ENCODE measurements at places on chromosomes 7 and 10.

- DNase-seq = no peak
Observed at GRCh38 chr7:97081521-97082300, 35.8 kb upstream of the SDHAF3 start.

DNA sequence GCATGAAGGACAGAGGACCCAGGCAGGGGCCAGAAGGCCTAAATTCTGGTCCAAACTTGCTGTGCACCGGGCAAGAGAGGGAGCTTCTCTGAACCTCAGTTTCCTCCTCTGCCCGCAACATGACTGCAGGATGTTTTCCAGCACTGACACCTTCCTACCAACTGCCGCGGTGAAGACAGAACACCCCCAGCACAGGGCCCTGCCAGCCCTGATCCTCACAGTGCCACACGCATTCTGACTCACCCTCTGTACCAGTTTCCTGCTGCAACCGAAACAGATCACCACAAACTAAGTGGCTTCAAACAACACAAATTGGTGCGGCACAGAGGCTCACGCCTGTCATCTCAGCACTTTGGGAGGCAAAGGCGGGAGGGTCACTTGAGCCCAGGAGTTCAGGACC is 18.1 kb downstream of the MAD1L1 start:
- DNase-seq = no peak

- no peak for DNase-seq
Observed at GRCh38 chr10:31822150-31822549, 106.5 kb downstream of the ARHGAP12 start.

GRCh38 chr10:49056356-49056755 is 59.0 kb downstream of the VSTM4 start:
- DNase-seq = no peak

DNA sequence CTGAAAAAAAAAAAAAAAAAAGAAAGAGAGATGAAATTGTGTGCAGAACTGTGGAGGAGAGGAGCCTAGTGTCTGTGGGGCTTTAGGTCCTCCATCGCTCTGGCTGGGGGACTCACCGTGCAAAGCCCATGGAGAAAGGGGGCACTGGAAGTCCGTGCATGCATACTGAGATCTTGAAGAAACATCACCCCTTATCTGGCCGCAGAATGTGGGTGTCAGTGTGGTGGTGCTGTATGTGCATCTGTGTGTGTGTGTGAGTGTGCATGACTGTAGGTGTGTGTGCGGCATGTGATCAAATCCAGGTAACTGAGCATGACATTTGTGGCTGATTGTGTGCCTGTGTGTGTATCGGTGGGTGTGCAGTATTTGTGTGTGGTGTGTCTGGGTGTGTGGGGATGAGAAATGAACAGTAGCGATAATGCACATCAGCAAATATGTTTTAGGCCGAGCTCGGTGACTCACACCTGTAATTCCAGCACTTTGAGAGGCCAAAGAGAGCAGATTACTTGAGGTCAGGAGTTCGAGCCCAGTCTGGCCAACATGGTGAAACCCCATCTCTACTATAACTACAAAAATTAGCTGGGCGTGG is 8.8 kb upstream of the CLDN3 start:
- no peak for DNase-seq

DNA sequence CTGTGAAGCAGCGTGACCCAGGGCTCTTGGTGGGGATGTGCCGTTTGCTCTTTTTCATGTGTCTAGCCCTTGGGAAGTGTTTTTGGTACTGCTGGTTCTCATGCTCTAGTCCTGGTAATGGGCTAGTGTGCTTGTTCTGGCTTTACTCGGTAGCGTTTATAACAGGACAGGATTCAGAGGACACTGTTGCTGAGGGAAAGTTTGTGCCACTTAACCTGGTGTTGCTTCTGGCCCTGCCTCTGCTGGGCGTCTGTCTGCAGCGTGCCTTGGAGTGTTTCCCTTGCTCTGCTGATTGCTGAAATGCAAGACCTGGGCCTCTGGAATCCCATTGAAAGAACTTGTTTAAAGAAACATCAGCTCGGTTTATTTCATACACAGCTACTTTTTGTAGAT is 35.0 kb downstream of the INPP5A start:
- no peak for DNase-seq

- no peak for DNase-seq
Observed at GRCh38 chr10:127798111-127798510, 61.1 kb downstream of the FOXI2 start.

DNA sequence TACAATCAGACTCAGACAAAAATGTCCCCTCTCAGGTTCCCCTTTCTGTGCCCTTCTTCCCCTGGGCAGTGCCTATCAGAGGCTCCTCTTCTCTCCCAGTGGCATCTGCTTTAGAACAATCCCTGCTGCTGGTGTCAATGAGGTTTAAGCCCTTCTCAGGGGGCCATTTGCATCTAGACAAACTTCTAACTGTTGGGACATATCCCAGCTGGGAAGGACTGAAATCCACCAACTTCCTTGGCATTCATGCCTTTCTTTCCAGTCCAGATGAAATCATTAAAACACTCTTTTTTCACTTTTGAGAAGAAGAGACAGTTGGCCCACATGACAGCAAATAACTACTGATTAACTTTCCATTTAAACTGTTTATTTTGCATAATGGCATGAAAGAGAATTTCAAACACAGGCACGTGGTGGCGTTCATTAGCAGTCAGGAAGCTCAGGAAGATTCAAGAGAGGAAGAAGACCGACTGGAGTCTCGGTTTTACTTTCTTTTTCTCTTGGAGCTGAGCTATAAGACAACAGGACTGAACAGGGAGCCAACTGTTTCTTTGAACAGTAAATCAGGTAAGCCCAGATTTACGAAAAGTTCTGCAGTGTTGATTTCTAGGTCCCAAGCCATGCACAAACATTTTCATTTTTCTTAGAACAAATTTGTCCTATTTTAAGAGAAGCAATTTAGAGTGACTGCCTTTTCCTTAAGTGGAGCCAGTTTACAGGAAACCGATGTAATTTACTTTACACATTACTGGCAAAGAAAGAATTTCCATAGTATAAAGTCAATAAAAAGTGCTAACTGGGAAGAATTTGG is at the start of gene GIMAP2:
TSS of gene GIMAP2 (plus strand) at position 488 of the 811 bp plus-strand sequence. CDS start 1,354 bp downstream, outside the sequence.
- DNase-seq = no peak

GRCh38 chr7:96654630-96655188 is 54.9 kb downstream of the SEM1 start:
- DNase-seq = no peak

DNA sequence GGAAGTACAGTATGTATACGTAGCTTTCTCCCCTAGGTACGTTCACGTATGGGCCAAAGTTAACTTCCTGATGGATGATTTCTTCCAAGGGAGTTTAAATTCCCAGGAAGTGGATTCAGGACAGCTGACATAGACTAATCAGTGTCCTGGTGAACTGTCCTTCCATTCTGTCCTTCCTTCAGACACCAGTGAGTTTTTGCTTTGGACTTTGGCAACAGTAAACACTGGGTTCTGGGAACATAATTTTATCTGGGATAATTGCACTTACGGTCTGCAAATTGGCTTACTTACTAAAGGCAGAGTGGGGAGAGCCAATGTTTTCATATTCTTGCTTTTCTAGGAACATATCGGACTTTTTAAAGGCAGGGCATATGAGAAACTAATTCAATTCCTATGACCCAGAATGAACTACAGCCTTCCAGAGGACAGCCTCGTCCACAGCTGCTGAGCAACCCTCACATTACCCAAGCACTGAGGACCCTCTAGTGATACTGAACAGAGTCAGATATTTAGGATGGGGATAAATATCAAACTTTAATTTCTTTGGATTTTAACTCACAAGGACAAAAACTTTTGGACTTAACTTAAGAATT is 97.9 kb downstream of the RAB18 start:
- no peak for DNase-seq

GRCh38 chr10:78761311-78761781 is 307.4 kb upstream of the ZMIZ1 start:
- no peak for DNase-seq

- DNase-seq = no peak
Observed at GRCh38 chr10:10598297-10598696, 419.4 kb upstream of the CELF2 start.

DNA sequence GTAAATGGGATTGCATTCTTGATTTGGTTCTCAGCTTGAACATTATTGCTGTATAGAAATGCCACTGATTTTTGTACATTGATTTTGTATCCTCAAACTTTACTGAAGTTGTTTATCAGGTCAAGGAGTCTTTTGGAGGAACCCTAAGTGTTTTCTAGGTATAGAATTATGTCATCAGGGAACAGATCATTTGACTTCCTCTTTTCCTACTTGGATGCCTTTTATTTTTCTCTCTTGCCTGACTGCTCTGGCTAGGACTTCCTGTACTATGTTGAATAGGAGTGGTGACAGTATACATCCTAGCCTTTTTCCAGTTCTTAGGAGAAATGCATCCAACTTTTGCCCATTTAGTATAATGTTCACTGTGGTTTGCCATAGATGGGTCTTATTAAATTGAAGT is 48.8 kb downstream of the ANXA8 start:
- no peak for DNase-seq

- no peak for DNase-seq
Observed at GRCh38 chr7:8601121-8601520, 167.7 kb downstream of the NXPH1 start.

GRCh38 chr10:99612167-99612831 is 7.9 kb downstream of the SLC25A28 start:
- DNase-seq = no peak

GRCh38 chr7:22301790-22302189 is 55.2 kb downstream of the RAPGEF5 start:
- DNase-seq = no peak

DNA sequence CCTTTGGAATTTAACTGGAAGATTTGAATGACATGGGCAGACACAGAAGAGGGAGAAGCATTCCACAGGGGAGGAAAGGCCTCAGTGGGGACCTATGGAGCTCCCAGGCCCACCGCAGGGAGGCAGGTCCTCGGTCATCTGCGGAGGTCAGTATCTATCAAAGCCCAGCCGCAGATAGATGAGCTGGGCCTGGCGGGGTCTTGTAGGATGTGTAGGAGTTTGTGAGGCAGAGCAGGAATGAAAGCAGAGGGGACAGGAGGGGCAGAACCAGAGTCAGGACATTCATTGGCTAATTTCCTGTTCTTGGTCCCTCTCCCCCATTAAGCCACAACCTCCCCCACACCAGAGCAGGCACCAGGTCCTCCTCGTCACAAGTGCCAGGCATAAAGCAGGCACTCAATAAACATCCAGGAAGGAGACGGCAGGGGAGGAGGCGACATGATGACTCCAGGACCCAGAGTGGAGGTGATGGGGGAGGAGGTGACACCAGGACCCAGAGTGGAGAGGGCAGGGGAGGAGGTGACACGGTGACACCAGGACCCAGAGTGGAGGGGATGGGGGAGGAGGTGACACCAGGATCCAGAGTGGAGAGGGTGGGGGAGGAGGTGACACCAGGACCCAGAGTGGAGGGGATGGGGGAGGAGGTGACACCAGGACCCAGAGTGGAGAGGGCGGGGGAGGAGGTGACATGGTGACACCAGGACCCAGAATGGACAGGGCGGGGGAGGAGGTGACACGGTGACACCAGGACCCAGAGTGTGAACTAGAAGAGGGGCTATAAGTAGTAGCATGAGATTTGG is 83.7 kb upstream of the PDGFA start:
- no peak for DNase-seq

DNA sequence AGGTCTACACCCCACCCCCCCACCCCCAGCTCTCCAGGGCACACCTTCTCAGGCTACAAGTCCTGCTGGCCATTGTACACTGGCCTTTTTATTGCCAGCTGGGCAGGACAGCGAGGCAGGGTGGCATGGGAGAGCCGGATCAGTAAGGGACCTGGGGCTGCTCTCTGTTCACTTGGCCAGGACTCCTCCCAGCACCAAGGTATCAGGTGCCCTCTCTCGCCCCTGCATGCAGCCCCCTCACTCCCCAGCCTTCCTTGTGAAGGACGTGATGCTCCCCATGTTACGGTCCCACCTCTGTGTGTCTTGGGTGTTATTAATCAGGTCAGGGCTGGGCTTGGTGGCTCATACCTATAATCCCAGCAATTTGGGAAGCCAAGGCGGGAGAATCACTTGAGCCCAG is 26.3 kb downstream of the PODXL start:
- no peak for DNase-seq

GRCh38 chr10:1374511-1375345 is 318.5 kb downstream of the WDR37 start:
- no peak for DNase-seq

DNA sequence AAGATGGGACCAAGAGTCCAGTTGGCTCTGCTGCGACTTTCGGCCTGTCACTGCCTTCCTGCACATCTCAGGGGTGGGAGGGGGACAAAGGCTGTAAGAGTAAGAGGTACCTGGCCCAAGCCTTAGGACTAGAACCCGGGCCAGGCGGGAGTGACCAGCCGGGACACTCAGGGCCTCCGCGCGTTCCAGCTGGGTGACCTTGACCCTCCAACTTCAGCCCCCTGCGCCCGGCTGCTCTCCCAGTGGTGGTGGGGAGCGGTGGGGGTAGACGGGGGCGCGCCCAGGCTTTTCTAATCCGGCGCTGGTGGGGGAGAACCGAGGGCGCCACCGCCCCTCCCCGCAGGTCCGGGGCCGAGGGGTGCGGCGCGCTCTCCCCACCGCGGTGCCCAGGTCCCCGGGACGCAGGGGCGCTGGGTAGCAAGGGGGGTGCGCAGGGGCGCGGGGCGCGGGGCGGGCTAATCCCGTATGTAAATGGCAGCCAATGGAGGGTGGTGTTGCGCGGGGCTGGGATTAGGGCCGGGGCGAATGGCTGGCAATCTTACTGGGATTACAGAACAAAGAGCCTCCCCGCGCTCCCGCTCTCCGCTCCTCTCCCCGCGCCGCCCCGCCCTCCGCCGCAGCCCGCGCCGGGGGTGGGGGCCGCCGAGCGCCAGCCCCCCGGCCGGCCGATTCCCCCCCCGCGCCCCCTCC is at the start of gene GTF2IRD1:
TSS of gene GTF2IRD1 (plus strand) at position 585 of the 690 bp plus-strand sequence. CDS start 54,175 bp downstream, outside the sequence.
- no peak for DNase-seq

DNA sequence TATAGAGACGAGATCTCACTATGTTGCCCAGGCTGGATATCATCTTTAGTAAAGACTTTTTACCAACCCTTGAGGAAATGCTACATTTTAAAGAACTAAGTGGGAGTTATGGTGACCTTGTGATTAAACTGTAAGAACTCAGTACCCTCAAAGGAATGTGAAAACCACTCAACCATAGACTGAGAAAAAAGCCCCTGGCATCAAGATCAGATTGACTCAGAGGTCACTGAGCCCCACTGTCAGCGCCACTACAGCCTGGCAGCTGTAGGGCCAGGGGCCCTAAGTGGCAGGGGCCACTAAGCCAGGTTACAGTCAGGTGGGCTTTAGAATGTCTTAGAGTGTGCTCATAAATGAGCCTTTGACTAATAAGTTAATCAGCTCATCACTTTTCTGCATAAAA is 55.9 kb downstream of the APBB1IP start:
- no peak for DNase-seq

- DNase-seq = no peak
Observed at GRCh38 chr10:101826852-101827434, 8.7 kb upstream of the OGA start.
